MCF 10A (cell line): ENCODE measurements at places on chromosomes 2 and 18.
A peak's percentile ranks its signal among the peaks of the same experiment; 100 is the strongest.

DNA sequence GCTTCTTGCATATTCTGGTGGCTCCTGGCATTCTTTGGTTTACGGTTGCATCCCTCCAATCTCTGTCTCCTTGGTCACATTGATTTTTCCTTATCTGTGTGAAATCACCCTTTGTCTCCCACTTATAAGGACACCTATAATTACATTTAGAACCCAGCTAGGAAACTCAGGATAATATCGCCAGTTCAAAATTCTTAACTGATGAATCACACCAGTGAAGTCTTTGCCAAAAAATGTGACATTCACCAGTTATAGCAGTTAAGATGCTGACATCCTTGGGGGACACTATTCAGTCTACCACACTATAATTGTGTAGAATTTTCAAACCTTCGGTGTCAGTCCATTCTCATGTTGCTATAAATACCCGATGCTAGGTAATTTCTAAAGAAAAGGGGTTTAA, 320.2 kb downstream of the TMX3 start:
- peak; percentile 9 for DNase-seq

DNA sequence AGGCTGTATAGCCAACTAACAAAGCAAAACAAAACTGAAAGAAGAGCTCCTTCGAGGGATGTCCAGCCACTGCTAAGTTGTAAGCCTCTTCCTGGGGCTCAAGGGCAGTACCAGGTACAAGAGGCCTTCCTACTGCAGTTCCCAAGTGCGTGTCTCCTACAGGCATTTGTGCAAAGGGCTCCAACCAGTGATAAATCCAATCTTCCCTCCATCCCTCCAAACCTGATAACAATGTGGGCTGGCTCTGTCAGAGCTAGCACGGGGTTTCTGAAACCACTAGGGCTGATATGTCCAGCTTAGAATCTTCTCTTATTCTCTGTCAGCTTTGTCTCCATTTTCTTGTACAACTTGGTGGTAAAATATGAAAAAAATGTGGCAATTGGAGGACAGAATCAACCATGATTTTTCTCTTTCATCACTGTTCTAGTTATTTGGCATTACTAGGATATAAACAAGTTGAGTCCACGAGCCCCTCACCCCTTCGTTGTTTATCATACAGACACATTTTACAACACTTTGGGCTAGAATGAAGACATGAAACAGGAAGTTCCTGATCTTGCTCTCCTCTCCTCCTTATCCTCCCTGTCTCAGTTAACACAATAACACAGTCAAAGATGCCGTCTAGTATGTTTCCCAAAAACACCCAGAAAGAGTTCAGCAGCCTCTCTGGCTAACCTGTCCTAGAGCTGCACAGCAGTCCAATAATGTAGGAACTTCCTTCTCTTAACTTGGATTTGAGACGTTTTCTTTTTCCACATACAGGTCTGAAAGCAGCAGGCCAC, 35.4 kb upstream of the WIPF1 start:
- no peak for DNase-seq

DNA sequence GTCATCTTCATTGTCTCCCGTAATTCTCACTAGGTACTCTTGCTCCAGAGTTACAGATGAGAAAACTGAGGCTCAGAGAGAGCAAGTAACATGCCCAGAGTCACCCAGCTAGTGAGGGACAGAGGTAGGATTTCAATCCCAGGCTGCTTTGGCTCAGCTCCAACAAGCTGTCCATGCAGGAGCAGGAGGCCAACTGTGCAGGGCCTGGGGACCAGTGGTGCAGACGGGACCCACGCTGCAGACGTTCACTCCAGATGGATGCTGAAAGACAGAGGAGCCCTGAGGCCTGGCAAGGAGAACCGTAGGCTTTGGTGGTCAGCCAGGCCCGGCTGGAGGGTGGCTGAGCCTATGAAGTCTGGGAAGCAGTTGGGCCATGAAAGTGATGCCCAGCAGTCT, 102.6 kb downstream of the MCFD2 start:
- no peak for DNase-seq

DNA sequence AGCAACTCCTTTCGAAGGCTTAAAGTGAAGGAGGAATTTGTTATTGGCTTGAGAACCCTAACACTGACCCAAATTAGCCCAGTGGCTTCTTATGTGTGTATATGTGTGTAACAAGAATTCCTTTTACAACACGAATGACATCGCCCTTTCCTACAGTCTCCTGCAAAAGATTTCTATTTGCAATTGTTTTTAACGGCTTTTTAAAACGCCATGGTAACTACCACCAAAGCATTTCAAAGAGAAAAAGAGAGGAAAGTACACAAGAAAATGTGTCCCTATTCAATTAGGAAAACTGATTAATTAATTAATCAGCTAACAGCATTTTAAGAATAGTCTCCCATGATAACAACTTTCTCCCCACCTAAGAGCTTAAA, 58.1 kb downstream of the PAX3 start:
- DNase-seq = no peak

DNA sequence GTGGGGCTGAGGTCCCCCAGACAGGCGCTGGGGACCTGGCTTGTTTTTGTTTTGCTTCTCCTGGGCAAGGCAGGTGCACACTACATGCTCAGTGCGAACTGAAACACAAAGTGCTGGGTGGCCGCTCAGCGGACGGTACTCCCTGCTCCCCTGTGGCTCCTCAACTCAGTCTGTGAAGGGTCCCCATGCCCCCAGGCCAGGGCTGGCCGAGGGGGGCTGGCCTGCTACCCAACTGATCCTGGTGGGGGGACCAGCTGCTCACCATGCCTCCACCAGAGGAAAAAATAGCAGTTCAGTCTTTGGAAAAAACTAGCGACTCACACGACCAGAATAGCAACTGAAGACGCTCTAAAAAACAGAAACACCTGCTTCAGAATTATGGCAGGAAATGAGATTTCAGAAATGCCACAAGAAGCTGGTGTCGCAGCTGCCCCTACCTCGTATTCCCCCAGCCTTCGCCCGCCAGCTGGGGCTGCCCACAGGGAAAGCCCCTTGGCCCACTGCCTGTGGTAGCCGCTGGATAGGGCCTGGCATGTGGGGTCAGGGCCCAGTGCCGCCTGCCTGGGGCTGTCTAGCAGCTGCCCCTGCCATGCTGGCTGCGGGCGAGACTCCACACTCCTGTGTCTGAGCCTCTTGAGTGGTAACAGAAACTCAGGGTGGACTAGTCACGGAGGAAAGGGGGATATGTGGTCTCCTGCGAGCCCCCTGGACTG, 43.7 kb downstream of the MEX3C start:
- DNase-seq = no peak

GRCh38 chr2:198901894-198902293, 555.8 kb downstream of the SATB2 start:
- DNase-seq = peak; percentile 13

GRCh38 chr2:43102366-43103092, 123.9 kb downstream of the ZFP36L2 start:
- no peak for DNase-seq

DNA sequence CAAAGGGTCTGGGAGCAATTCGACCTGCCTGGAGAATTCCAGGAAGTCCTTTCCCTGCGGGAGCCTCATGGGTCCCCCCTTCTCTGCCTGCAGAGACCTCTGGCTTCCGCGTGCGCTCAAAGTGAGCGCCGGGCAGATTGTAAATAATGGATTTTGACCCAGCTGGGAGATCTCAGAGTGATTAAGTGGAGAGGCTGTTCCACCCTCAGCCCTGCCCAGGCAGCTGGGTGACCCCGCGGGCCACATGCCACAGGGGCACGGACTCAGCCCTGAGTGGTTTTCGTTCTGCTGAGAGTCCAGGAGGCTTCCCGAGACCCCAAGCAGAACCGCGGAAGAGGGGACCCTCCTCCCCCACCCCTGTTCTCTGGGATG, 1.2 kb downstream of the KCNG2 start:
- no peak for DNase-seq

DNA sequence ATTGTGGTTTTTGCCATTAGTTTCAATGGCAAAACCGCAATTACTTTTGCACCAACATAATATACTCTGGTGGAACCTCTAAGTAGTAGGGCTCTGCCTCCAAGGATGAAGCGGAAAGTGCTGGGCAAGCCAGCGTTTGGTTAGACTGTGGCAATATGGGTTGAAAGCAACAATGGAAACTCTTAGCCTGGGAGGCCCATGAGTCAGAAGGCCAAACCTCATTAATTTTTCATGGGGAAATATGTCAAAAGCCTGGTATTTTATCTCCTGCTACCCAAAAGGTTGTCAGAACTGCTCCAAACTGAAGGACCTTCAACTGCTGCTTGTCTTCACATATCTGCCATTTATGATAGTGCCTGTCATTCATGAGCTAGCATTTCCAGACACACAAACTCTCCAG, 179.1 kb upstream of the CYP26B1 start:
- peak; percentile 8 for DNase-seq

- DNase-seq = no peak
These were observed 97.5 kb upstream of the LDLRAD4 start for GRCh38 chr18:13120983-13121441.

DNA sequence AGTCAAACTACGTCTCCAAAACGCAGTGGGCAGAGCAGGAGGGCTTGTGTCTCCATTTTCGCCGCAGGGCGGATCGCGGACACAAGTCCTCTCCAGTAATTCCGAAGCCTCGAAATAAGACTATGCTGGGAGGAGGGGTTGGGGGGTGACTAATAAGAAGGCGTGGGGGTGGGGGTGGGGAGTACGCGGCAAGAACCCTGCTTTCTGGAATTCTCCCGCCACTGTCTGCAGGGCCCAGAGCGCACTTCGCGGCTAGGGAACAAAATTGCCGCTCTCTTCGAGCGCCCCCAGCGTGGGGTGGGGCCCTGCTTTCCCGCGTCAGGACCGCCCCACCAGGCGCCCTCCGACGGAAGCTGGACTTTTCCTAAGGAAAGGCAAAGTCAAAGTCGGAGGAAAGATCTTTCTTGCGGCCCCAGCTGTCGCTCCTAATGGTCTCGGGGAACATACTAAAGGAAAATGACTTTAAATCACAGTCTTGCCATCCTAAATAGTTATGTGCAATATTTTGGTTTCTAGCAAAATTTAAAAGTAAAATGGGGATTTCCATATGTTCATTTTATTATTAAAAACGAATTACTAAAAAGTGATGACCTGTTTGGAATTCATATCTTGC, 11.9 kb downstream of the NR4A2 start:
- no peak for DNase-seq

DNA sequence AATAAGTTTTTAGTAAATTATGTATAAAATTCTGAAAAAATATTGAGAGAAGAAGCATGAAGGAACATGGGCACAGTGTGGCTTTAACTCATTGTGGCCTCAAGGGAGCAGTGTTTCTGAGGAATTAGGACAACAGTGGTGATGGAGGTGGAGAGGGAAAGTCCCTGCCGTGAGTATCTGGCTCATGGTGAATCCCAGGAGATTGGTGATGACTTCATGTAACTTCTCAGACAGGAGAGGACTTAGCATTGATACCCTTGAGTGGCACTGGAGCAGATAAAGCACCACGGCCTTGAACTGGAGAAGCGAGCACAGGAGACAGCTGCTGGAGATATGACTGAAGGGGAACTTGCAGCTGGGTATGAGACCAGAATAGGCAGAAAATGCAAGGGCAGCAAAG, 35.0 kb upstream of the LRP1B start:
- DNase-seq = peak; percentile 56

DNA sequence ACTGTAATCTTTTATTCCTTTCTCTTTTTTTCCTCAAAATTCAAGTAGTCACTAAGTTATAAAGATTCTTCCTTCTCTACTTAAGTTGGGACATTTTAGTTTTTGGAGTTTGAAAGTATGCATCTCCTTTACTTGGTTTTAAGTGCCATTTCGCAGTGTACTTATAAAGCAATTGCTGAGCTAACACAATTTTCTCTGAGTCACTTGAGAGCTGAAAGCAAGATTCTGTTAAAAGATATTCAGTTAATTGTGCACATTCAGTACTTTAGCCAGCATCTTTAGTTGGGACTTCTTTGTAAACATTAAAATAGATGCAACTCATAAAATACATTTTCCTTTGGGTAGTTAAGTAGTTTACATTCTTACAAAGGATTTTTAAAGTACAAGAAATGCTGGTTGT, 136.0 kb downstream of the GFPT1 start:
- DNase-seq = no peak
